ENCODE measurements at places on chromosomes 4 and X. TPM values are rescaled to one million over a fixed set of nuclear protein-coding genes. Genes with fewer than 3 reads are reported as not detected.

The RPL34 gene
- total RNA-seq: 718 TPM

The VSIG4 gene
- total RNA-seq: 42.1 TPM

The FAM193A gene
- 16.0 TPM for total RNA-seq

The PLAC8 gene
- total RNA-seq: 1.1 TPM

The GPR50 gene
- total RNA-seq: not detected

The PDE6B gene
- total RNA-seq: 2.1 TPM

The PDE5A gene
- 7.6 TPM for total RNA-seq

The SOX3 gene
- total RNA-seq: not detected

The KCTD8 gene
- 0.22 TPM for total RNA-seq

The SOD3 gene
- 69.8 TPM for total RNA-seq

The LARP1B gene
- total RNA-seq: 15.9 TPM

The SHROOM3 gene
- 14.2 TPM for total RNA-seq

The GPM6B gene
- total RNA-seq: 4.7 TPM

The SAGE1 gene
- total RNA-seq: not detected

The TLR2 gene
- total RNA-seq: 4.0 TPM

The C4orf36 gene
- 1.1 TPM for total RNA-seq

The PABPC4L gene
- total RNA-seq: 0.89 TPM
